ENCODE measurements at places on chromosomes 5 and 9. TPM values are rescaled to one million over a fixed set of nuclear protein-coding genes. Genes with fewer than 3 reads are reported as not detected.

The FAXDC2 gene
- total RNA-seq = not detected

The DCANP1 gene
- total RNA-seq = not detected

The RNF208 gene
- total RNA-seq = 7.1 TPM

The GABRA1 gene
- not detected for total RNA-seq

The AQP7 gene
- total RNA-seq = not detected

DNA sequence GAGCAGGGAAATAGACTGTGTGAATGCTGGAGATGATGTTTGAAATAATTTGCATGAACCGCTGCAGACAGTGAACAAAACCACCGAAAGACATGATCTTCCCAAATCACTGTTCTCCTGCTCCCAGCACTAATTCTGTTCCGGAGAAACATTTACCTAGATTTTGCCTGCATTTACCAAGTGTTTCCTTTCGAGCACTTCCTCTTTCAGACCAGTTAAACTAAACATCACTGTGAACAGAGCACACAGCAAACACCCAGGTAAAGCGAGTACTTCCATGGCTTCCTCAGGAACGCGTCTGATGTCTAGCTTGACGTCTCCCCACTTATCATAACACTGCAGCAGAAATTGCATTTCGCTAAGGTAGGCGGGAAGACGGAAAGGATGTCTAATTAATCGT is 45.1 kb upstream of the PTCH1 start:
- DNase-seq = no peak

- DNase-seq = no peak
Observed at GRCh38 chr5:146307796-146308195, 30.8 kb upstream of the POU4F3 start.

- DNase-seq = no peak
Observed at GRCh38 chr9:108271236-108271635, 584.5 kb downstream of the ACTL7B start.

DNA sequence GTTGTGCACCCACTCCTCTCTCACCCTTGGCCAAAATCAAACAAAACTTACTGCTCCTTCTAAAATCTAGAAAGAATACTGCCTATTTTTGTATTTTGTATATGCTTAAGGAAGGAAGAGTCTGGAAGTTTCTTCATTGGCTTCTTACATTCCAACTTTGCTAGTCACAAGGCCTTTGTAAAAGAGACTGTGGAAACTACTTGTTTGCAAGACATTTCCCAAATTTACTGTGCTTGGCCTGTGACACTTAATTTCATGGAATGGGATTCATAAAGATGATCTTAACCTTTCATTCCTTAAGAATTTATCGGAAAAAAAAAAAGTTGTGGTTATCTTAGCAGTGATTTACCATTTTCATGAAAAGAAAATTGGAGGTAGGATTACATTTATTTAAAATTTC is 208.9 kb downstream of the VPS13A start:
- no peak for DNase-seq

DNA sequence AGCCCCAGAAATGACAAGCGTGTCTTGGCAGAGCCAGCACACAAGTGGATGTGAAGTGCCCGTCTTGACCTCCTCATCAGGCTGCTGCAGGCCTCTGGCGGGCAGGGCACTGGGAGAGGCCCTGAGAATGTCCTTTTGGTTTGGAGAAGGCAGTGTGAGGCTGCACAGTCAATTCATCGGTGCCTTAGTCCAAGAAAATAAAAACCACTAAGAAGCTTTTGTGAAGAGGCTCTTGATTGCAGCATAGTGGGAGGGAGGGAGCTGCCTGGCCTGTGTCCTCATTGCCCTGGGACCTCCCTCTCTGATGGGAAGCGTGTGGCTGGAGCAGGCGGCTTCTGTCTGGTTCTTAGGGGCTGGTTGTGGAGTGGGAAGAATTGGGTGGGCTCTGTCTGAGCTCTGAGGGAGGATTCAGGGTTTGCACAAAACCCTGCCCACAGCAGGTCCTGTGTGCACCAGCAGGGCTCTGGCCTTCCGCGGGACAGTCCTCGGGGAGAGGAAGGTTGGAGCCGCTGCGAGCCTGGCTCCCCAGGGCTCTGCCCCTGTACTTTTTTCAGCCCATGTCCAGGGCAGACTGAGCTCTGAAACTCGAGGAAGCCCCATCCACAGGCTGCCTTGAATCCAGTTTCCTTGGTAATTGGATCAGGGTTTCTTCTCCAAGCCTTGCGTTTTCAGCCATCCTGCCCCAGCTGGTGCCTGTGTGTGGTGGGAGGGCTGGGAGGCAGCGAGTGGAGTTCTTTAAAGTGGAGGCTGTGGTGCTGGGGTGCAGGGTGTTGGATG is 1.1 kb downstream of the HRCT1 start:
- no peak for DNase-seq

GRCh38 chr9:3867196-3867595 is 341.4 kb upstream of the RFX3 start:
- DNase-seq = no peak

- no peak for DNase-seq
Observed at GRCh38 chr9:27108981-27109541, at the start of gene TEK. TEK (plus strand) TSS chr9:27109225; CDS start chr9:27109591, 366 bp downstream.

- DNase-seq = no peak
Observed at GRCh38 chr5:22572941-22573340, 280.2 kb downstream of the CDH12 start.

GRCh38 chr5:172561151-172561550 is 79.9 kb upstream of the NEURL1B start:
- no peak for DNase-seq

DNA sequence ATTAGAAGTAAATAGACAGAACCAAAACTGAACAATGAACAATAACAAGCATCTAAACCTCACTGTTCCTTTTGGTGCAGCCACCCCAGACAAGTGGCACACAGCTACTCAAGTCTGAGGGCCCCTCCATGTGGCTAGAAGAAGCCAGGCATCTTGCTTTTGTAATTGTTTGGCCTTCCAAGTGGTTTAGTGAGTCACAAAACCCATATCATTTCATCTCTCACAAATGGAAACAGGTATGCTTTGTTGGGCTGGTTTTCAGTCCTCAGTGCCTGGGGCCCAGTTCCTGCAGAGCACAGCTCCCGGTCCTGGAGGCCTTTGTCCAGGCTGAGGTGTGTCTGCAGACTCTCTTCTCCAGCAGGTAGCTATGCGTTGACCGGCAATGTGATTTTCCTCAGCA is 16.7 kb downstream of the PRLR start:
- no peak for DNase-seq

DNA sequence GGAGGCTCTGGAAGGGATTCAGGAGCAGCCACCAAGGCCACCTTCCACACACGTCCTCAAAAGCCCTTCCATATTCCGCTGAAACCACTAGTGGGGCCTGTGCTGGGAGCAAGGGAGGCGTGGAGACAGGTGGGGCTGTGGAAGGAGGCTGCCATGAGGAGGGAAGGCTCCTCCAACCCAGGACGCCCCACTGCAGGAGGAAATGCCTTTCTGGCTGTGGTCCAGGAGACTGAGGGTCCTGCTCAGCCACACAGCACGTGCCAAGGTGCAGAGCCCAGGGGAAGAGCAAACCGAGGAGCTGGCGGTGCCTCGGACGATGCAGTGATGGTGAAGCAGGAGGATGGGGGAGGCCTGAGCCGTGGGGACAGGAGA is 49.5 kb downstream of the ADAMTS2 start:
- DNase-seq = no peak

DNA sequence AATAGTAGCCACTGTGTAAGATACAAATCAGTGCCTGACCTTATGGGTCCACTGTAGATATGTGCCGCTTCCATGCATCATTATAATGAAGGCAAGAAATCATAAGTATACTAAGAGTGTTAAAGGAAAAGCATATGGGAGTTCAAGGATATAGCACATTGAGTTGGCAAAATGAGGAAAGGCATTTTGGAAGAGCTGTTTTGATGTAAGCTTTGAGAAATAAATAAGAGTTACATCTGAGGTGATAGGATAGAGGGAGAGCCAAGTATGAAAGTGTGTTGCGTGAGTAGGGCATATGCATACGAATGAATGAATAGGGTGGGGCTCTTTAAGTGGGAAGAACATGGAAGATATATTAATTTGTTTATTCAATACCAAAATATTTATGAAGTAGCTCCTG is 101.0 kb upstream of the DMAC1 start:
- DNase-seq = no peak

DNA sequence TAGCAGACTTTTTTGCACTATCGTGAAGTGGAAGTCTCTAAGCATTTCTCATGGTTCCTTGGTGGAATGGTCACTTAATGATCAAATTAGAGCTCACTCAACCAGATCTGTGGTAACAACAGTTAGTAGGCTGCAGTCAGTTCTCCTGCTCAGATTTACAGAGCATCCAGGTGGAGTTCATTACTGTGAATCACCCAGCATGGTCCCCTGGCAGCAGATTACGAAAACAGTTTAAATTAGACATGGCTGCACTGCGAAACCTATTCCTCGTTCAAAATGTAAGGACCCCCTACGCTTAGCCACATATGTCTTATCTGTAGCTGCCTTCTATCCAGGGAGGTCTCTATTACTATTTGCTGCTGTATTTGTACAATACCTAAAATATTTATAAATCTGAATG is 823.6 kb upstream of the ARRDC3 start:
- DNase-seq = no peak

DNA sequence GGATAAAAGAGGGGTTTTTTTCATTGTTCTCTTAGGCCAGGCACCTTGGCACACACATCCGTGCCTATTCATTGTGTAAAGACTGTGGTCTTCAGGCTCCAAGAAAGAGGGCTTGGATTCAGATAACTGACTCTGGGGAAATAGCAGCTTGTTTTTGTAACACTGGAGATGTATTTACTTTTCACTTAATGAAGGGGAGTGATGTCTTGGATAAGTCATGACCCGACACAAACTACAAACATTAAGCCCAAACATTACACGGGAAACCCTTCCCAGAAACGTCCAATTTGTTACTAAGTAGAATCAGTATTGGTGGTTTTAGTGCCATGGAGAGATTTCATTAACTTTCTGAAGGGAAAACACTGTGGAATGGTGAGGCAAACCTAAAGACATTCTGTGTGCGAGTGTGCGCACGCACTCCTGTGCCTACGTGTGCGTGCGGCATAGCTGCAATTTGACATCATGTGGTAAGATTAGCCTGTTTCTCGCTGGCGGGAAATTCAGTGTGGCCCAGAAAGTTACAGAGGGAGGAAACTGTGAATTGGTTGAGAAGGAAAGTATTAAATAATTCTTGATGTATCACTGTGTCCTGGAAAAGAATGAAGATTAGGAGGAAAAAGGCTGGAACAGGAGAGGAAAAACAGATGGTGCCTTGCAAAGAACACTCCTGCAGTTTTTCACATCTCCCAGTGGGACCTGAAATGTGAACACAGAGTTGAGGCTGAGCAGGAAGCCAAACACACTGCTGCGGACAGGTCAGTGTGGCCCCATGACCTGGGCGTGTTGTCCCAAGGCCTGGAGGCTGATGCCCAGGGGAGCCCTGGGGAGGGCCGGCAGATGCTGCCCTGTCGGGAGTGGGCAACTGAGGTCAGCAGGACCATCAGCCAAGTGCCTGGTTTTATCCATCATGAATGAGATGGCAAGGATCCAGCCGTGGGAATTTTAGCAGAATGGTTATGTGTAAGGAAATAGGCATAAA is 108.5 kb downstream of the GAS1 start:
- no peak for DNase-seq

GRCh38 chr9:127885508-127886281 is 8.2 kb upstream of the AK1 start:
- DNase-seq = no peak

DNA sequence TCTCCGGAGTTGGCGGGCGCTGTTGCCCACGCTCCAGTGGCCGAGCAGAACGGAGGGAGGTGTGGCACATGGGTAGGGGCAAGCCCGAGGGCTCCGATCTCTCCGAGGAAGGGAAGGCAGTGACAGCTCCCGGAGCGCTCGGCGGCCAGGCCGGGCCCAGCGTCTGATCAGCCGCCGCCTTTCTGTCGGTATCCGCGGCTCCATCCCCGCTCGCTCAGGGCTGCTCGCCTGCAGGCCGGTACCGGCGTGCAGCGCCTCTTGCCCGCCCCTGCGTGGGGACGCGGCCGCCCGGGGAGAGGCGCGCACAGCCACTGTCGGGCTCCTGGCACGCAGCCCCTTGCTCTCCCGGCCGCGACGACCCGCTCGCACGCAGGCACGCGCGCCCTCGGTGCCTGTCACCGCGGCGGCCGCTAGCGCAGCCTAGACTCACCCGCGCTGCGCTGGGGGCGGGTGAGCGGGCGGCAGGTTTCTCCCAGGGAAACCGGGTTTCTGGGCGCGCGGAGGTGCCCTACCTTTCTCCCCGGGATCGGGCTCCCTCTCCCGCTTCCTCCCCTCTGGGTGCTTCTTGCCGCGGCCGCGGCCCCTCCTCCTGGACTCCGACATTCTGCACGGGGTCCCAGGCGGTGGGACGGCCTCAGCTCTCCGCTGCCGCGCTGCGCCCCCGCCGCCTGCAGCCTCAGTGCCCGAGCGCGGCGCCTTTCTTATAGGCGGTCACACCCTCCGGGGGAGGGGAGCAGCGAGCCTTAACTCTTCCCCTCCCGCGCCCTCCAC is 108.4 kb downstream of the PSD2 start:
- DNase-seq = peak; percentile 46

DNA sequence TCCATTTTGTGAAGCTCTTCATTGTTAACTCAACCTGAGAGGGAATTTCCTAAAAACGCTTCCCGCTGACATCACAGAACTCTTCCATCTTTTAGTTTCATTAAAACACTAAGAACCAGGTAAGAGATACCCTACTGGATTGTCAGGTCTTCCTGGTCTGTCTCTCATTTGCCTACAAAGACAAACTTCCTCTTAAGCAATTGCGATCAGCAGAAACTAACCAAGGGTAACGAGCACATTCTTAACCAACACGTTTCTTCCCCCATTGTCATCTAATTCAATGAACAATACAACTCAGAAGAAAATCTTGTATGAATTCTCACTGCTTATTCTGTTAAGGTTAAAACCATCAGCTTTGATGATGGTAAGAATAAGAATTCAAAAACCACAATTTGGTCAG is 6.6 kb downstream of the FBXW11 start:
- DNase-seq = no peak

- DNase-seq = peak; percentile 21
Observed at GRCh38 chr9:14428781-14429230, 114.9 kb upstream of the NFIB start.

DNA sequence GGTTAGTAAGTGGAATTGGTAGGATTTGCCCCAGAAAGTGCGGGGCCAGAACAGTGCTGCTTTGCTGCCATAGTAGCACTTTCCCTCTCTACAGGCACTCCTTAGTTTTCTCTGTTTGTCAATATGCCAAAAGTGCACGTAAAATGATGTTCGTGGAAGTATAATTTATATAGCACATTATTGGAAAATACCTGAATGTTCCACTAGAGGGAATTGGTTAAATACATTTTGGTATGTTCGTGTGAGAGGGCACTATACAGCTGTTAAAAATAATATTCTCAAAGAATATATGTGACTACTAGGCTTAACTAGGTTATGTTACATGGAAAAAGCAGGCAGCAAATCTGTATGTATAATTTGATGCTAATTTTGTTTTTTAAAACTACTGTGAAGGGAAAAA is 184.0 kb upstream of the GDNF start:
- DNase-seq = no peak

GRCh38 chr5:179319741-179320281 is 25.4 kb downstream of the ADAMTS2 start:
- DNase-seq = no peak
